Activated naive CD4-positive, alpha-beta T cell (primary cell): ENCODE measurements at places on chromosomes 7 and 10.

DNA sequence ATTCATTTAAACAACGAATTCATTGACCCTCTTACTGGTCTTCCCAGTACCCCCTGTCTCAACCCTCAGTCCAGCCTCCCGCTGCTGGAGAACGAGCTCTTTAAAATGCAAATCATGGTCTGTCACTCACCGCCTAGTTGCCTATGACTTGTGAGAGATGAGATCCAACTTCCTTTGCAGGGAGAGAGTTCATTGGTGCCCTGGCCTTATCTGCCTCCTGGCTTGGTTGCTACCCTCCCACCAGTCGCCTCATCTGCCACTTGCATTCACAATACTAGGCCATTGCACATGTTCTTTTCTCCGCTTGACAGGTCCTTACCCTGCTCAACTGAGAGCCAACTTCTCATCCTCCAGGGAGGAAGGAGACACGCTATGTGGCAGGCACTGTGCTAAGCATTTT, 54.0 kb upstream of the MXI1 start:
- DNase-seq = no peak

DNA sequence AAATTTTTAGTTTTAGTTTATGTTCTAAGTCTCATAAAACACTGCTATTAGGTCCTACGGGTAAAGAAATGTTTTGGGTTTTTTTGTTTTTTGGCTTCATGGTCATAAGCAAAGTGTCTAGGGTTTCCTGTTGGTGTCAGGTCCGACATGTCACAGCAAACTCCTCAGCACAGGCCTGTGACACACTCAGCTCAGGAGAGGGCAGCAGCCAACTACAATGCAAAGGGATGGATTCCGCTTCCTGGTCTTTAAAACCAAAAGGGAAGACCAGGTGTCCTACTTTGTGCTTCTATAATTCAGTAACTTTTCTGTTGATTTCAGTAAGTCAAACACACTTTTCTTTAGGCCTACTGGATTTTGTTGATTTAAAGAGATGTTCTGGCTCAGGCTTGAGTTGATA, 83.8 kb upstream of the MACROH2A2 start:
- no peak for DNase-seq

- DNase-seq = no peak
These were observed 102.0 kb downstream of the HIF1AN start for GRCh38 chr10:100637785-100638184.

DNA sequence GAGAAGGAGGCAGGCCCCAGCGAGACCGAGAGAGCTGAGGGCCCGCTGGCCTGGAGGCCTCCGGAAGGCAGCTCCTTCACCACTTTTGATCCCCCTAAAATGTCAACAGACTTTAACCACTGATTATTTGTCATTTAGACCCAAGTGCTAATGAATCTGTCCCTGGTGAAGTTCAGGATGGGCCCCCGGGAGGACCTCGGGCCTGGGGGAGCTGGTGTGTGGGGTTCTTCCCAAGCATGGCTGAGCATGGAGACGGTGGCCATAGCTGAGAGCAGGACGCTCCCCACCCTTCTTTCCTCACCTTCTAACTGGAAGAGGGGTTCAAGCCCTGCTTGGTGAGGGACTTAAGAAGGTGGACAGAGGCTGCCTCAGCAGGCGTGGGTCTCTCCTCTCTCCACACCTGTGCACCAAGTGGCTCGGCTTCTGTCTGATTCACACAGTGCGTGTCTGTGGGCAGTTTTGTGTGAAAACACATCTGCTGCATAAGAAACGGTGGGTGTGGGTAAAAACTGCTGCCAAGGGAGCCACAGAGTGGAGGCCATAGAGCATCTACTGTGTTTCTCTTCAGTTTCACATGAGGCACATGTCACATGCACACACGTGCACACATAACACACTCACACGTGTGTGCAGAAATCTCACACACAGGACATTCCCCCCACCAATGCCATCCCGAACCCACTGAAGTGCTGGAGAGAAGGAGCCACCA, 53.5 kb upstream of the VIPR2 start:
- no peak for DNase-seq

GRCh38 chr10:45395554-45395953, 21.5 kb downstream of the ALOX5 start:
- DNase-seq = no peak

GRCh38 chr10:22329150-22329549, 8.3 kb downstream of the BMI1 start:
- DNase-seq = no peak

DNA sequence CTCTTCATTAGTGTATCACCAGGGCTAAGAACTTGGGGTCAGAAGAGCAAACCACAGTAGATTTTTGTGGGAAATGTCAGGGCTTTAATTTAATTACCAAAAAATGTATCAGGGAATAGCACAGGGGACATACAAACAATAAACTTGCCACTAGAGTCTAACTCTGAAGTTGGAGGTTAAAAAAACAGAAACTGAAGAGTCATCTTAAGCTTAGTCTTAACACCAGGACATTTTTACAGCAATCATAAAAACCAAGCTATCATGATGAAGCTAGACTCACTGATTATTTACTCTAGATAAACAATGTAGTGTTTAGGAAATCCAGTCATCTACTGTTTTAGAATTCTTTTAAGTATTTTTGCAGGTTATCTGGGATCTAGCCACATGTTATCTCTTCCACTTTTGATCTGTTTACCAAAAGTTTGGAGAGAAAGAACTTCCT, 48.4 kb upstream of the GLI3 start:
- DNase-seq = no peak

DNA sequence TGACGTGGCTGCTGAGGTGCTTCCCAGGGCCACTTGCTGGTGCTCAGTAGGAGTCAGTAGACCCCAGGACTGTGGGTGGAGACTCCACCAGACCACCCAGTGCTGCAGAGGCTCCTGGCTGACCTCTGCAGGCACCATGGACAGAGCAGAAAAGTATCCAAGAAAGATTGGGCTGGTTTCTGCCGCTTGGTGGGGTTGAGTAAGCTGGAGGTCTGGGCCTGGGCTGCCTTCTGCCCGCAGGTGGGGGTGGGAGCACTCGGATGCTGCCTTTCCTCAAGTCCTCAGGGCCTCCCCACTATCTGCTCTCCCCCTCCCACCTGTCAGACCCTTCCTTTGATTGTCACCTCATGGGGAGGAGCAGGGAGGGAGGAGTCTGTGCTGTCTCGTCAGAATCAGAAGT, 91.6 kb downstream of the WDR37 start:
- no peak for DNase-seq

DNA sequence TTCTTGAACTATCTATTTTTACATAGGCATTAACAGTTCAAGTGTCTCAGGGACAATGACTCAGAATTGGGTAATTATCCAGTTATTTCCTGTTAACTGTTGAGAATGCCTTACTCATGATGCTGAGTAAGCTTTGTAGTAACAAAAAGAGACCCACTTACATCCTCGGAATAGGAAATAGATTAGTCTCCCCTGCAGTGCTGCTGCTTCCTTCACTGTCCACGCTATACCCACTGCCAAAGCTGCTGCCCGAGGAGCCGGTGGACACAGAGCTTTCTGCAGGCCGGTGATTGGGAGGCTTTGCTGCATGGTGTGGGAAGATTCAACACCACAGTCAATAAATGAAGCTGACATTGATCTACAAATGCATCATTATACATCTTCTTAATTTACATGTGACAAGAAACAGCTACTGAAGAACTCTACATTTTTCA, 357.1 kb downstream of the PCLO start:
- DNase-seq = no peak

DNA sequence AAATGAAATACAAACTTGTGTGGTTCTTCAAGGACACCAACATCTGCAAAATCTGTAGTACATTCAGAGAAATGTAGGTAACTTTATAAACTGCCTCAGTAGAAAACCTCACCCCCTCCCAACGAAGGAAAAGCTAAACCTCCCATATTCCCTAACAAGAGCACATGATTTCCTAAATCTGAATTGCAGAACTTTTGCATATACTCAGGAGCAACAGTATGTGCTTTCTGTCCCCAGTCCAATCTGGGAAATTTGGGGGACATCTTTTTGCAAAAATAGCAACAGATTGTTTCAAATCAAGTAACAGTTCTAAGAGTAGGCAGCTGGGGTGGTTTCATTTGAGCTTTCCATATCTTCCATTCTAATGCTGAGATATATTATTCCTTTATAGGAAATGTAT, 15.8 kb upstream of the MSS51 start:
- DNase-seq = no peak

GRCh38 chr7:105003275-105003674, 10.7 kb upstream of the KMT2E start:
- DNase-seq = no peak

DNA sequence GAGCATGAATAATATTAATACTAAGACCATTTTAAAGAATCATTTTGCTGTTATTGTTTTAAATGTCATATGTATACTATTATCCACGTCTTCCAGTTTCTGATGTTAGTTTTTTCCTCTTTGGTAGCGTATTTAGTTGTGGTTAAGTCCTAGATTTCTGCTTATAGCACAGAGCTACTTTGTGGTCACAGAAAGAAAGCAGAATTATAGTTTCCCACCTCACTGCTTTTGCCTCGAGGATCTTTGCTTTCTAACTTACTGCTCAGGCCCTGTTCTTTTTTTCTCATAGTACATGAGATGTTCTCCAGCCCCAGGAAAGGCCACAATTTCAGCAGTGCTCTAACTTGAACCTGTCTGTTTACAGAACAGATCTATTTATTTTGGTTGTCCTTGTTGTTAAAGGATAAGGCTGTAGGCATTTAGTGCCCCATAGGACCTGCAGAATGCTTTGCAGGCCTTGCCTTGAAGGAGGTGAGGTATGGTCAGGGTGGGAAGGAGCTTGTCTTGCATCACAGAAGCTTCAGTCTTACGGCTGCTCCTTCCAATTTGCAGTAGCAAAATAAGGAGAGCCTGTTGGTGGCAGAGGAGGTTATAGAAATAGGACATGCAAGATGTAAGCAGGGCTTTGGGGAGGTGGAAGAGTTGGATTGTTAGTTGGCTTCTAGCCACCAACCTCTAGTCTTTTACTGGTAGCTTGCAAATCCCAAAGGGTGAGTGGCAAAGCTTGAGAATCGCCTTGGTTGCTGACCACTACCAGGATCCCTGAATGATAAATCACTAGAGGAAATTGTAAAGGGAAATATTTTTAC, 129.1 kb downstream of the LRRC4 start:
- DNase-seq = no peak

DNA sequence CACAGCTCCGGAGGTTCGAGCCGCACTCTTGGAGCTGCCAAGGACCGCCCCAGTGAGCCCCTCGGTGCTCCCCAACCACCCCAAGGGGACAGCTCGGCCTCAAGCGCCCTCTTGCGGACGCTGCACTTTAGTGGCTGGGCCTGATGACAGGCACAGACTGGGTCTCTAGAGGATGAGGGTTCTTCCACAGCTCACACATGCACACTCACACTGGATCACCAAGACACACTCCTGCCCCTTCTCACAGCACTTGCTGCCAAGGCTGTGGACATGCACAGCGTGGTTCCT, 2.1 kb downstream of the RET start:
- DNase-seq = no peak

GRCh38 chr7:32142649-32143048, 72.4 kb upstream of the PDE1C start:
- DNase-seq = no peak

DNA sequence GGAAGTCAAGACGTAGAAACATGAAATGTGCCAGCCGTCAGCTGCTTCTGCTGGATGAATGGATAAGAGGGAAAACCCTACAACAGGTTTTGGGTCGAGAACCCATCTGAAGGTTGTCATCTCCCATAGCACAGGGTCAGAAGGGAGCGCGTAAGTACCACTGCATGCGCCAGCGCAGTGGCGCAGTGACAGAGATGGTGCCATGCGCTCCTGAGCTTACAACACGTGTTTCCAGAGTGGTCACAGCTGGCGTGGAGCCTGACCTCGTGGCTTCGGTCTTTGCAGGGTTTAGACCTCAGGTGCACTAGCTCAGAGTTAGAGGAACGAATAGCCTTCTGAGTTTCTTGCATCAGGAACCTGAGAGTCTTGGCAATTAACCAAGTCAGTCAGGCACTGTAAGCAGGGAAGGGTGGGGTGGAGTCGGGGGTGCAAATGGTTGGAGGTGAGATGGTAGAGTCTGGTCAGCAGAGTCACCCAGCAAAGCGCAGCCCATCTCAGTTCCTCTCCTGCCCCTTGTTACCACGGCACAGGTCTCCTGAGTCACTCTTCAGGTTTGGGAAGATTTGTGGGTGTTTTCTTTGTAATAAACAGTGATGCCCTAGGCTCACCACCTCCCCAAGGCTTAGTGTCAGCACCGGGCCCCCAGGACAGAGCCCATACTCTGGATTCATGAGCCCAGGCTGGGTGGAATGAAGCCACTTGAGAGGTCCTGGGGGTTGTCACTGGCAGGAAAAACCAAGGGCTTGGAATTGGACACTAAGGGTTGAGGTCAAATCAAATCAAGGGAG, 84.1 kb upstream of the PPIF start:
- no peak for DNase-seq

GRCh38 chr7:130127404-130127803, 57.1 kb downstream of the KLHDC10 start:
- no peak for DNase-seq

DNA sequence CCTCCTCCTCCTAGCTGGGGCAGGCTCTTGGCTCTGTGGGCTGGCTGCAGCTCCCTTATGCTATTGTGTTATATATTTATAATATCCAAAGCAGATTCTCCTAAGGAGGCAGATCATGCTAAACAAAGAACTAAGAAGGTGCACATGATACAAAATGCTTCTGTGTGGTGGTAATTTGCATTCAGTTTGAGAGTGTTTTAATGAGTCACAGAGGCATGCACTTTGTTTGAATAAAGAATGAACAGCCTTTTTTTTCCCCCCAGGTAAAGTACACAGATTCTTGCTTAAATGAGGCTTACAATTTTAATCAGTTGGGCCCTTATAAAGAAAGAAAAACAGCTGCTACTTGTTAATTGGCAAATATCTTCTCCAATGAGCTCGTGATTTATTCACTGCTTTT, 95.0 kb downstream of the FANK1 start:
- no peak for DNase-seq
